GM23338 (cell line): ENCODE measurements at places on chromosomes 2 and 18. TPM values are rescaled to one million over a fixed set of nuclear protein-coding genes. Genes with fewer than 3 reads are reported as not detected.

The ARHGAP15 gene
- not detected in 2 replicates for total RNA-seq

DNA sequence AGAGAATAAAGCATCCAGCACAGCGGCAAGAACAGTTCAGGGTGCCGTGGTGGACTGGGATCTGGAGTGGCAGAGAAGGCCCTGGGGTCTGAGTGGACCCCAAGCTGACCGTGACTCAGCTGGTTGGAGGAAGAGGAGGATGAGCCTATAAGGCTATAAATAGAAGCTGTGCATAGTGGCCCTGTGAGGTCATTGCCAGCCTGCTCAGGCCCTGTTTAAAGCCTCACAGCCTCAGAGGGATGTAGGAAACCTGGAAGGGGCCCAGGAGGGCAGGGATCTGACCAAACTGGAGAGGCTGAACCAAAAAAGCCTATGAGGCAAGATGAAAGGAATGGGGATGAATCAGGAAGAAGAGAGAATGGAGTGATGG is 11.3 kb upstream of the DES start:
- DNase-seq: no peak

DNA sequence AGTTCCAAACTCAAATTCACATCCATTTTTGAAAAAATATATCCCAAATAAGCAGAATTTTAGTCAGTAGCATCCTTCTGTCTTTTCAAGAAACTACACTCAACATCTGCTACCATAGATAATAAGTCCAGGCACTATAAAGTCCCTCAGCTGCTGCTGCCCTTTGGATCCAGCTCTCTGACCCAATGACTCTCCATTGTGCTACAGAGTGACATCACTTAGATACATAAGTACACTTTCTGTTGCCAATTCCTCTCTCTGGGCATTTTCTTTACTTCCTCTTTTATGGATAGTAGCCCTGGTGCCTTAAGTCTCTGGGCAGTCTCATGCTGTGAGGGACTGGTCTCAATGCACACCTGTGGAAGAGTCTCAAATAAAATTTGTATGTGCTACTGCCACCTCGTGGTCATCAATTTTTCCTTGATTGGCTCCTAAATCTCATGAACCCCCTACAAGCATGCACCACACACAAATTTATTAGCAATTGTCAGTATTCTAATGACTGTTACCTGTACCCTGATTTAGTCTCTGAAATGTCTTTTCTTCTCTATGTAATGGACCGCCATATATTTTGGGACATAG is 219.2 kb downstream of the LRP1B start:
- peak; percentile 89 for DNase-seq

The WDPCP gene
- 13.0 and 20.4 TPM in 2 replicates for total RNA-seq

GRCh38 chr2:218003981-218004419 is 1.2 kb upstream of the TNS1 start:
- DNase-seq: no peak

GRCh38 chr2:117127680-117128079 is 686.8 kb upstream of the DDX18 start:
- no peak for DNase-seq

GRCh38 chr18:57149051-57149450 is 2.2 kb downstream of the BOD1L2 start:
- DNase-seq: no peak

GRCh38 chr18:63534615-63535014 is 7.6 kb upstream of the SERPINB12 start:
- no peak for DNase-seq

The HTRA2 gene
- 17.2 and 19.7 TPM in 2 replicates for total RNA-seq

The LYG1 gene
- total RNA-seq: 0.35 TPM in 1 of 2 replicates, not detected in the other

The FIGN gene
- 13.2 and 17.2 TPM in 2 replicates for total RNA-seq

The PMAIP1 gene
- total RNA-seq: 151 and 156 TPM in 2 replicates

DNA sequence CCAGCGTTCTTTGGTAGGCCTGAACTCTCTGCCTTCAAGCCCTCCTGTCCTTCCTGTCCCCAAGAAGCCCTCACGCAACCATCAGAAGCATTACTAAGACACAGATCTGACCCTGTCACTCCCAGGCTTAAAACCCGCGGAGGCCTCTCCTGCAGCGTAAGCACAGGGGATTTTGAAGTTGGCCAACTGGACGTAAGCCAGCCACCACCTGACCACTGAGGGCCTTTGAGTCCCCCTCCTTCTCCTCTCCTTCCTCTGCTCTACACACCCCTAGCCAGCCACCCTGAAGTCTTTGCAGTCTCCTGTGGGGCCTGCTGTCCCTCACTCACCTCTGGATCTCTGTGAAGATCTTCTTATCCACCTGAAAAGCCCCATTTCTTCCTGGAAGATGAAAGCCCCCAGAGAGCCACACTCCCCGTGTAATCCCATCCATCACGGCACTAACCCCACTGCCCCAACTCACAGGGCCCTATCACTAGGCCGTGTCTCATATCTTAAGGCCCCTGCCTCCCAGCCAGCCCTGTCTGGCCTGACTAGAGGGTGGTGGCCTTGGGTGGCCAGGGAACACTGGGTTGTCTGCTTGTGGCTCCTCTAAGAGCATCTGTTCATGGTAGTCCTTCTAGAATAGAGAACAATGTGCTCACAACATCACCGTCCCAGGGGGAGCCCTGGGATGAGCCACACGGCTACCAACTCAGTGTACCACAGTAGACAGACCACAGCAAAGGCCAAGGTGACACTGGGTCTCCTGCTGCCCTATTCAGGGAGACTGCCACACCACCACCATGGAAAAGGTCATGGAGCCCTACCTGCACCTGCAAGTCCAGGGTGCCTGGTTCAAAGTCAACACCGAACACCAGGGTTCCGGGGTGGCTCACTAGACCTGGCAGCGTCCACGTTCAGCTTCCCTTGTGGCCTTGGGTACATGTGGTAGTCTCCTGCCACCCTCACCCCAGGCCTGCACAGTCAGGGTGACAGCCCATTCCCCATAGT is 191.6 kb downstream of the ZBTB7C start:
- DNase-seq: no peak

GRCh38 chr2:20196053-20196656 is 28.8 kb downstream of the SDC1 start:
- no peak for DNase-seq

The FSHR gene
- total RNA-seq: not detected in 2 replicates

The SKOR2 gene
- total RNA-seq: 0.42 TPM in 1 of 2 replicates, not detected in the other

DNA sequence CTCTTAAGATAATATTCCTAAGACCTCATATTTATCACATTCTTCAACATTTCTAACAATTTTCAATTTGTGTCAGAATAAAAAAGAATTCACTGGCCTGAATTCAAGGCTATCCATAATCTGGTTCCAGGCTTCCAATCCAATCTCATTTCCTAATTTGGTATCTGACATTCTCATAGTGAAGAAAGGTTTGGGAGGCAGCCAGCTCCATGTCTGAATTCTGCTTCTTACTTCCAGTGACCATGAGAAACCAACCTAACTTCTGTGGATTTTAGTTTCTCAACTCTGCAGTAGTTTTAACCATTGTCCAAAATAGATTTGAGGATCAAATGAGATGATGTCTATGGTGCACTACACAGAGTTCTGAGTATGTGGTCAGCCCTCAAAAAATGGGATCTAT is 439.1 kb upstream of the GCFC2 start:
- DNase-seq: no peak

The C2orf66 gene
- not detected in 2 replicates for total RNA-seq

- no peak for DNase-seq
Measured at GRCh38 chr18:48347756-48348326, 61.3 kb downstream of the ZBTB7C start.

DNA sequence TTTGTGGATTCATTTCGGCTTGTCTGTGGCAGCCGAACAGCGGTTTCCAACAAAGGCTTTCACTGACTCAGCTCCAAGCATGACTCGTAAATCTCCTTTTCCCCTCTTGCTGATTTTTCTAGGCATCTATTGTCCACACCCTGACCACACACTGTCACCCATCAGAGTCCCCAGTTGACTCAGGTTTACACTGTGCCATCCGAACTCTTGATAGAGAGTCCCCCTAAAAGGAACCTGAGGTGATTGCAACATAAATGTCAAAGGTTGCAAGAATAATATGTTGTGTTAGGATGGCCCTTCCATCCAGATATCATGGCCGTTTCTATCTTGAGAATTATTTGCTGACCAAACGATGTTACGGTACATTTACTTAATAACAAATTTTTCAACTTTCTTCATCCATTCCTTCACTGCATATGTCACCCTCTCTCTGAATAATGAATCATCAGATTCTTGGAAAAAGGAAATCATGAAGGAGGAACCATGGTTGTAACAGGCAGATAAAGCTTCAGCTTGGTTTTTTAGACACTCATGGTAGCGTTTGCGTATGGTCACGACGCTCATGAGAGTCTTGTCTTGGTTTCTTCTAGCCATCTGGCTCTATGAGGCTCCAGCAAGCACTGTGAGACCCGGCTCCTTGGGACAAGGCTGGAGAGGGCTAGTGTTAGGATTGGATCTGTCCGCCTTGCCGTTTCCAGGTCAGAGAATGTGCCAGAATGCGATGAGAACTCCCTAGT is 72.1 kb downstream of the NPAS2 start:
- DNase-seq: no peak

DNA sequence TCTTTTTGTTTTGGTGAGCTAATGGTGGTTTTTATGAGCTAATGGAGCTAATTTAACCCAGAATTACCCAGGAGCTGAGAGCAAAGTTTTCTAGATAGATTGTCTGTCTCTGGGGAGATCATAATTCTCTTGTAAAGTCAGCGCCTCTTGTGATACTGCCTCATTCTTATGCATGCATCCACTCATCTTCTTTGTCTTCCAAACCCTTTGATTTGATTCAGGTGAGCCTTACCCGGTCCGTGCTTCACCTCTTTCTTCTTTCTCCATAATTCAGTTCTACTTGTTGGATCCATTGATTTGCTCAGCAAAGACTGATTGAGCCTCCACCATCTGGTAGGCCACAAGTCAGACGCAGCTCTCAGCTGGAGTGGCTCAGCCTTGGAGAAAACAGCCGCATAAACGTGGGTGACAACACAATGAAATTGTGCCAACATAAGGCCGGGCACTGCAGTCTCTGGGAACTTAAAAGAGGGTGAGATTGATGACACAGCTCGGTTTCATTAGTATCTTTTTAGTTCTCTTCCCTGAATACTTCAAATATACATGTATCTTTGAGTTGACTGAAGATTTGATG is 158.5 kb upstream of the SH3BP4 start:
- DNase-seq: peak; percentile 44

The KLHL29 gene
- 5.7 and 6.5 TPM in 2 replicates for total RNA-seq

GRCh38 chr2:189585226-189585756 is 4.7 kb upstream of the SLC40A1 start:
- no peak for DNase-seq

GRCh38 chr2:74864728-74865722 is 31.1 kb downstream of the HK2 start:
- DNase-seq: peak; percentile 36

DNA sequence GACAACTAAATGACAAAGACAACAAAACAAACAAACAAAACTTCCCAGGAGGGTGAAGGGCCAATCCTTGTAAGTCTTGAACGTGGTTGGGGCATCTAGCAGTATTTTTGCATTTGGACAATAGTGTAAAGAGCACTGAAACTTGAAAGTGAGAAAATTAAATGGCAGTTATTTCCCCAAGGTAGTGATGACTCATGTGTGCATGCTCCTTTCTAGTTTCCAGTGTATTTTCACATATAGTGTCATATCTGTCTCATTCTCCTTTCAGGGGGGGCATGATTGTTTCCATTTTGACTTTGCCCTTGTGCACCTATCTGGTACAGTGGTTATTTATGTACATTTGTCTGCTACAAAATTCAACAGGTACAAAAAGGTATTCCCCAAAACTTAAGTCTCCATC is 39.5 kb downstream of the CERS6 start:
- DNase-seq: no peak

GRCh38 chr2:238528953-238529781 is 102.4 kb downstream of the ASB1 start:
- no peak for DNase-seq

GRCh38 chr2:130936451-130936850 is 99.7 kb downstream of the ARHGEF4 start:
- no peak for DNase-seq

The PROC gene
- total RNA-seq: 1.2 and 1.7 TPM in 2 replicates

The EFHD1 gene
- 3.4 and 7.0 TPM in 2 replicates for total RNA-seq

The RAX gene
- total RNA-seq: 0.03 and 0.08 TPM in 2 replicates

DNA sequence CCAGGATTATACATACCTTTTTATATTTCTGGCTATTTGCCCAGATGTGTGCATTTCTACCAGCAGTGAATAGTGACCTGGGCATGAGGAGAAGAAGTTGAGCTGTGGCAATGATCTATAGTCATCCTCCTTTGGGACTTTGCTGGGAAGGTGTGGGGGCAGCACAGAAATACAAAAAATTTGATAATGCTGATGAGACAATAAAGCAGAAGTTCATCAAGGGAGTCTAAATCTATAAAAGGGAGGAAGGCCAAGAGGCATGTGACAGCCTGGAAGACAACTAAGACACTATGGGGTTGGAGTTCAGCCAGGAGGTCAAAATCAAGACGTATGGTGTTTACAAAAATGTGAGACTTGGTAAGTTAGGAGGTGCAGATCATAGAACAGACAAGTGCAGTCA is 52.2 kb downstream of the FSHR start:
- DNase-seq: no peak

DNA sequence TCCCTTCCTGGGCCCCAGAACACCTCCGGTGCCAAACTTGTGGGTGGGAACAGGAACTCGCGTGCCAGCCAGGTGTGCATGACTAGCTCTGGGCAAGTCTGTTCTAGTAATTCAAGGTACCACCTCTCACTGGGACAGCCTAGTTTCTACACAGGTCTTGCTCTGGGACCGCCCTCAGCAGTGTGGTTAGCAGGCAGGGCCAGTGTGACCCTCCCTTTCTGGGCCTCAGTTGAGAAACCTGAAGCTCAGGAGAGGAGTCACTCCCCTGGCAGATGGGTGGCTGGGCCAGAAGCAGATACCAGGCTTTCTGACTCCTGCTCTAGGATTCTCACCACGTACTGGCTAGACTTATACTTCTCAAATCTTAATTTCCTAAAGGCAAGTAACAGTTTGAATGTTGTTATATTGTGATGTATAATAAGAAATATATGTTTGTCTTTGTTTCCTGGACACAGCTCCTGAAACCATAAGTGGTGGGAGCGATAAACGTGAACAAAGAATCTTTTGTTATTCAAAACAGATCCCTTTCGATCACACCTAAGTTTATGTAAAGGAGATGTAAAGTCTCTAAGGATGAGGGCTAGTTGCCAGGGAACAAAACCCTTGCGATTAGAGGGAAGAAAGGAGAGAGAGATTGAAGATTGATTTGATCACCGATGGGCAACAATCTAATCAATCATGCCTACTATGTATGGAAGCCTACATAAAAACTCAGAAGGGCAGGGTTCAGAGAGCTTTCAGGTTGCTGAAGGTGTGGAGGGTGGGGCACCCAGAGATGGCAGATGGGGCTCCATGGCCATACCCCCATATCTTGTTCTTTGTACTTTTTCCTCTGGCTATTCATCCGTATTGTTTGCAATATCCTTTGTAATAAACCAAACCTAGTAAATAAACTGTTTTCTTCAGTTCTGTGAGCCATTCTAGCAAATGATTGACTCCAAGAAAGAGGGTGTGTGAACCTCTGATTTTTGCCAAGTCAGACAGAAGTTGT is 952 bp upstream of the UGT1A6 start:
- no peak for DNase-seq

The SLC23A3 gene
- 0.73 TPM in 1 of 2 replicates, not detected in the other for total RNA-seq

The LRRC30 gene
- not detected in 2 replicates for total RNA-seq

DNA sequence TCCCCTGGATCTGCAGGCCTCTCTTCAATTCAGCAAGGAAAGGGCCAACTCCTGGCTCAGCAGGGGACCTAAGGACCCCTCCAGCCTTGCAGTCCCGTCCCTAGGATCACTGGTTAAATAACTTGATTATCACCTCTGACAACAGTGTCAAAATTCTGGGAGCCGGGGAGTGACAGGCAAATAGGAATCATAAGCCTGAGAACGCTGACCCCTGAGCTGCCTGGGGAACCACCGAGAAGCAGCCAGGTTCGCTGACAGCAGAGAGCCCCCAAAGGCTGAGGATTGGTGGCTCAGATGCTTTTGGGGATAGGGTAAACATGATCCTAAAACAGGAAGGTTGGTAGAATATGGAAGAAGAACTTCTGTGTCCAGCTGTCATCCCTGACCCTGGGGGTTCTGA is 17.5 kb upstream of the TNS1 start:
- no peak for DNase-seq

The NEURL3 gene
- not detected in 2 replicates for total RNA-seq
